ENCODE measurements at places on chromosomes 3 and 15.

- no peak for DNase-seq
Measured at GRCh38 chr3:58429657-58430056, 4.0 kb downstream of the PDHB start.

DNA sequence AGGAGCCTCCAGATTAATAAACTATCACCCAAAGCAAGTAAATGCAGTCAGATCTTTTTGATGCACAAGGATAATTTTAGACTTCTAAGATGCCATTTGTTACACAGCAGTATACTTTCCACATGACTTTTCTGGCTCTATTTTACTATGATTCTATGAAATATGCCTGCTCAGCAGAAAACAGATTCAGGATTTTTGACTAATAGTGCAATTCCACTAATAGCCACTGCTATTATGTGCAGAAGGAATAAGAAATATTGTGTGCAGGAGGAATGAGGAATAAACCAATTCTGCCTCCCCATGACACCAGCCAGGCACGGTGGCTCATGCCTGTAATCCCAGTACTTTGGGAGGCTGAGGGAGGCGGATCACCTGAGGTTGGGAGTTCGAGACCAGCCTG lies 11.5 kb upstream of the SPPL2A start:
- no peak for DNase-seq

- no peak for DNase-seq
Measured at GRCh38 chr3:14872706-14873105, 53.9 kb downstream of the FGD5 start.

DNA sequence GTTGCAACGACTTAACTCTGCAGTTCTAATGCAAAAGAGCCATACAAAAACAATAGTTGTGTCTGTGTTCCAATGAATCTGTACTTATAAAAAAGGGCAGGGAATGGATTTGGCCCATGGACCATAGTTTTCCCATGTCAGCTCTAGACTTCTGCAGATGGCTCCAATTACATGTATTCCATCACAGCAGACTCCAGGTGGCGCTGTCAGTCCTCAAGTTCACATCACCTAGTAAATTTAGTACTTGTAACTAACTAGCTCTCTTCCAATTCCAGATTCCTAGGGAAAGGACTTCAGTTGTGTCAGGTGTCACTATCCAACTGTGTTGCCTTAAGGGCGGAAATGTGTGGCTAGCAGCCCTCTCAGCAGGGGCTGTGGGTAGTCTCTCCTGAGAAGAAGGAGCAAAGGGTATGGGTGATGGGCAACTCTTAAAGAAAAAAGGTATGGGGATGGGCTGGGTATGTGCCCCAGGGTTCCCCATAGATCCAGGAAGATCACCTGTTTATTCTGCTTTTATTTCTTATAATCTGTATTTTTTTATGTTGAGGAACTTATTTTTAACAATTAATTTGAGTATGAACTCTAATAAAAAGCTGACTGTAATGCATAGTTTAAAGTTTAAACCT lies 36.2 kb downstream of the BBS4 start:
- peak; percentile 49 for DNase-seq

- no peak for DNase-seq
Measured at GRCh38 chr3:88987776-88988175, 119.6 kb upstream of the EPHA3 start.

DNA sequence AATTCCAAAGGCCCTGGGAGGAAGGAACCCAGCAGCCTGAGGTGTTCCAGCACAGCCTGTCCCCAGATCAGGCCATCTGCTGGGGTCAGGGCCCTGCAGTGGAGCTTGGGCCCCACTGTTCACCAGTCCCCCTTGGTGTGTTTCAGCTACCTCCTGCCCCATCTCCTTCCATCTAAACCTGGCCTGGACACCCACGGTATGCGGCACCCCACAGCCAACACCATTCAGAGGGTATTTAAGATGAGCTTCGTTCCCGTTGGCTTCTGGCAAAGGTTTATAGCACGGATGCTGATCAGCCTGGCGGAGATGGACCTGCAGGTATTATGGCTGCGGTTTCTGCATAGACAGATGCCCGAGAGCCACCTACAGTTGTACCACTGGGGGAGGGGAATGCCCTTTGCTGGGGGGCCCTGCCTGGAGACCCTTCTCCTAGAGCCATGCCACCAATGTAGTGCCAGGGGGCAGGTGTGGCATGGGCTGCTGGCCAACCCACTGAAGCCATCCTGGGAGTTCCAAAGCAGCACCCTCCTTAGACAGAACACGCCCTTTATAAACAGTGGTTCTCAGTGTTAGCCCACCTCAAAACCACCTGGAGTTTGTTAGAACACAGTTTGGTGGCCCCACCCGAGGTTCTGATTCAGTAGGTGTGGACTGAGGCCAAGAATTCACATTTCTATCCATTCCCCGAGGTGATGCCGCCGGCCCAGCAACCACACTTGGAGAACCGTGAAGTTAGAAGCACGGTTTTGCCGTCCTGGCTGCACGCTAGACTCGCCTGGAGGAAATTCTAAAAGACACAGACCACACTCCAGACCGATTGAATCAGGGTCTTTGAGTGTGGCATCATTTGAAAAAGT lies 126.9 kb downstream of the LRRK1 start:
- no peak for DNase-seq

GRCh38 chr15:90955624-90956273 lies 1.1 kb downstream of the RCCD1 start:
- no peak for DNase-seq

GRCh38 chr3:64870876-64871646 lies 183.3 kb upstream of the ADAMTS9 start:
- DNase-seq = no peak

GRCh38 chr3:141939759-141940158 lies 63.3 kb downstream of the ATP1B3 start:
- no peak for DNase-seq

Measured in stimulated activated CD8-positive, alpha-beta memory T cell treated with anti-CD3 and anti-CD28 coated beads, Interleukin-7, amount 100 ng/mL, for 1 hour (primary cell).